ENCODE measurements at places on chromosomes 5 and 9.

- DNase-seq: no peak
These were observed 21.9 kb downstream of the OR2Y1 start for GRCh38 chr5:180717989-180718388.

GRCh38 chr9:99964336-99964735 is 57.9 kb downstream of the STX17 start:
- DNase-seq: no peak

DNA sequence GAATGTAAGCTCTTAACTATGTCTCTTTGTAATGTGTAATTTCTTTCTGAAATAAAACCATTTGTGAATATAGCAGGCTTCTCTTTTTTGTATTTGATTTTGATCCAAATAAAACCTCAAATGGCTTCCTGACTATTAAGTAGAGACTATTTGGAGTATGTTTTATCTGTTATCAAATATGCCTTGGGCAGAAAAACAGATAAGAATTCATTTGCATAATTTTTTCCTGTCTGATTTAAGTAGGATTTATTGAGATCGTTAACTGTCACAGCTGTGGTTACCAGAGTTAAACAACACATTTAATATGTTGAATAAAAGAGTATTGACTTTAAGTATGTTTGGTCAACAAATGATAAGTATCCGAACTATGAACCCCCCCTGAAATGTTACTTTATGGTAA is 104.9 kb downstream of the MELK start:
- no peak for DNase-seq

- no peak for DNase-seq
These were observed 447.1 kb upstream of the CDH10 start for GRCh38 chr5:25091921-25092320.

DNA sequence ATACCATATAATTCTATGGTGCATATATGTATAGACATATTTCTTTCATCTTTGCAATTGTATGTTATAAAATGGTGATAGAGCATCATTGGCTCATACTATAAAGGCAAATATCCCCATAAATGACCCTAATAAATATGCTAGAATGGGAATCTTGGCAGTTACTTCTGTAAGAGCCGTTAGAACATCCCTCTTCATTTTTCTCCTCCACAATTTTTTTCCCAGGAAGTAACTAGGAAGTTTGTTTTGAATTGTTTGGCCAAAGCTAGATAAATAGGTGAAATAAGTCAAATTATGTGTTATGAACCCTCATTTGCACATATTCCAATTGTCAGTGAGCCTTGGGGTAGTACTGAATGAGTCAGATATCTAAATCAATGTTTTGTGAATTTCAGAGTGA is 209.9 kb downstream of the ADAMTSL1 start:
- DNase-seq: no peak

DNA sequence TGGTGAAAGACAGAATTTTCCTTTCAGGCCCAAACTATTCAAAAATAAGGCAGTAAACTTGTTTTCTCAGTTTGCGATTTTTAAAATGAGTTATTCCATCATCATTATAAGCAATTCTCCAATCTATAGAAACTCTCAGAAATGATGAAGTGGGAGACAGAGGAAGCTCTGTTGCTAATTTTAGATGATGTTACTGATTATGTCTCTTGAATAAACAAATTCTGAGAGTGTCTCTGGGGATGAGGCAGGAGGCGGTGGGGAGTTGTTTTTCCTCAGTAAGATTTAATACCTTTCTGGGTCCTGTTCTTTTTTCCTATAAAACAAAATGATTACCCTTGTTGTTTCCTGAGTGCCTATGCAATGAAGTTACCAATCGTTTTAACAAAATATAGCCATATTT is 43.9 kb upstream of the TEX48 start:
- DNase-seq: no peak

DNA sequence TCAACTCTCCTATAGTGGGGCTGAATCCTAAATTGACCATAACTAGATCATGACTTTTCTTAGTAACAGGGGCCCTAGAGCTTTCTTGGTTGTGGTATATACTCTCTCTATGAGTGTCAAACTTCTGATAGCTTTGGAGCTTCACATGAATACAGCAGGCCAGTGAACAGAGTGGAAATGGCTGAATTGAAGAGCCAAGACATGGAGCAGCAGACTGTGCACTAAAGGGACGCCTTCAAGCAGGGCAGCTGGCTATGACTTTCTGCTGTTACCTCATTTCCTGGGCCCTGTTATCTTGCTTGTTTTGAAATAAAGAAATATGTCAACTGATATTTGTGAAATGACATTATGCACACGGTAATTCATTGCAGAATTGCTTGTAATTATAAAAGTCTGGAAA is 16.4 kb downstream of the CDO1 start:
- no peak for DNase-seq

DNA sequence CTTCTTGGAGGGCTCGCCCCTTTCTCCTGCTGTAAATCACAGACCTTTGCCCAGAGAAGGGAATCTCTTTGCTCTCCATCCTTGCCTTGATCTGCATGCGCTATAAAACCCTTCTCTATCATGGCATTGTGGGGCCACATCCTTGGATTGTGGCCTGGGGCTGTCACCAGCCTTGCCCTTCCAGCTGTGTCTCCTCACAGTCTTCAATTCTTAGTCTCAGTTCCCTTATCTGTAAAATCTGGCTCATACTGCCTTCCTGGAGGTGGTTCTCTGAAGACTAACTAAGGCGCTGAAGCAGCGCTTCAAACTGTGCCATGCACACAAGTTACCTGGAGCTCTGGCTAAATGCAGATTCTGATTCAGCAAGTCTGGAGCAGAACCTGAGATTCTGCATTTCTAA is 53.4 kb upstream of the RARS1 start:
- DNase-seq: no peak

- no peak for DNase-seq
These were observed 14.5 kb upstream of the SPINK7 start for GRCh38 chr5:148297731-148298130.

DNA sequence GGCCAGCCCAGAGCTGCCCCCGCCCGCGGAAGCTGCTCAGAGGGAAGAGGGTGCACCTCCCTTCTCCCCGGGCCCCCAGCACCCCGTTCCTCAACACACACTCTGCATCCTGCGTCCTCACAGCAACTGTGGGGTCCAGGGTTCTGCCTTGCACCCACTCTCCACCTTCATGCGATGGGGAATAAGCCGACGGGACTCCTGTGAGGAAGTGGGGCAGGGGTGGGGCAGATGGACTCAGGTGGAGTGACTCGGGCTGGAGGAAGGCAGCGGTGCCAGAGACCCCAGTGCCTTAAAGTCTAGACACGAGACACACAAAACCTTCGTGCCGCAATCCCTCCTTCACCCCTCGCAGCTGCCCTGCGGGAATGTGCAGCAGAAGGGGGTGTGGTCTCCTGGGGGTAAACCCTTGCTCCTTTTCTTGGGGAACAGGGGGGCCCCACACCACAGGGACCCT is 8.6 kb downstream of the BRD3 start:
- no peak for DNase-seq

GRCh38 chr5:135718151-135718550 is 116.3 kb upstream of the SLC25A48 start:
- DNase-seq: no peak

DNA sequence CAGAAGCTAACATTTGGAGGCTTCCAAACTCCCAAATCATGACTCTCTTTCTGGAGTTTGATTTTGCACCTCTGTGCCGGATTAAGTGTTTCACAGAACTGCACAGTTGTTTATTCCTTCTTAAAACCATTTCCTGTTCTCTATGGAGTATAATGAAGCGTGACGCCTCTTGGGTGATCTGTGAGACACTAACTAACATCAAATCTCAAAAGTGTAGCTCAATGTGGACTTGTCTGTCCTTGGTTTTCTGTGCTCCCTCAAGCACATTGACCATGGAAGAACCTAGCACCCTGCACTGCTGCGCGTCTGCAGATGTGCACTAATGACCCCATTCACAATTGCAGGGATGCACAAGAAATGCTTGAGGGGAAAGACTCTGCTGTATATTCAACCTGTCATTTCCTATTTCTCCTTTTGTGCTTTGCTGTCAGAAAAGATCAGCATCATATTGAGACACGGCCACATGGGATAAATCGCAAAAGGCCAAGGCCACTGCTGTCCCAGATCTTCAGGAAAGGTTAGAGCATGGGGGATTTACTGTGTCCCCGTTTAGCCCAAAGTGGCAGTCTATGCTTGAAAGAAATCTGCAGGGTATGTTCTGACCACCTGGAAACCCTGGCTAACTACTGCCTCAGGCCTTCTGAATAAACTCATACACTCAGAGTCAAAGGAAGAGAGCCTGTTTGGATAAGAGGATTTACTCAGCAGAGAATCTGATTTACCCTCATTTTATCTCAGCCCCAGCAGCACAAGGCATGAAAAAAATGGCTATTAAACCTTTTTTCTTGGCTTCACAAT is 109.6 kb downstream of the BAAT start:
- DNase-seq: no peak

- no peak for DNase-seq
These were observed 190.9 kb upstream of the PANK3 start for GRCh38 chr5:168770036-168770498.

All from stimulated activated CD4-positive, alpha-beta T cell treated with anti-CD3 and anti-CD28 coated beads, Interleukin-1b, Interleukin-23, amount 100 ng/mL, for 1 hour (primary cell).